ENCODE measurements at places on chromosomes 2 and 18.

DNA sequence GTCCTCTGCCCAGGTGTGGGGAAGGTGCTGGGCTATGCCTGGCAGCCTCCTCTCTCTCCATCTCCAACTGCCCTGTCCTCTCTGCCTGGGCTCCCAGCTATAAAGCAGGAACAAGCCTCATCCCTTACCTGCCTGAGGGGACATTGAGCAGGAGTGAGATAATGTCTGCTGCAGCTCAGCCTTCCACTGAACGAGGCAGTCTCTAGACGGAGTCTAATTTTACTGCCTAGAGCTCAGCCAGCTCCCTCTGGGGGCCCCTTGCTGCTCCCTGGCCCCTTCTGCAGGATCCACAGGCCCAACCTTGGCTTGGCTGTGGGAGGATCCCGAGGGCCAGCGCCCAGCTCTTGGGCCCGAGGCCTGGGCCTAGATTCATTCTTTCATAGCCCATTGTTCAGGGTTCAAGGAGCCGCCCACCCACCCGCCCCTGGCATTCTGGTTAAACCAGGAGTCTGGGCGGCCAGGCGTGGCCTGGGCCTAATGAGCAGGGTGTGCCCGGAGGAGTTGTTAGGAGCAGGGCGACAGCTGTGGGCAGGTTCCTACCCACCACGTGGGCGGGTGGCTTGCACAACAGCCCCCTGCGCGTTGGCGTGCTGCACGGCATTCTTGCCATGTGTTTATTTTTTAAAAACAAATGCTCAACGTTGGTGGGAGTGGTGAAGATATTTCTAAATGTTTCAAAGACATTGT lies 44.6 kb downstream of the FOSL2 start:
- no peak for DNase-seq

DNA sequence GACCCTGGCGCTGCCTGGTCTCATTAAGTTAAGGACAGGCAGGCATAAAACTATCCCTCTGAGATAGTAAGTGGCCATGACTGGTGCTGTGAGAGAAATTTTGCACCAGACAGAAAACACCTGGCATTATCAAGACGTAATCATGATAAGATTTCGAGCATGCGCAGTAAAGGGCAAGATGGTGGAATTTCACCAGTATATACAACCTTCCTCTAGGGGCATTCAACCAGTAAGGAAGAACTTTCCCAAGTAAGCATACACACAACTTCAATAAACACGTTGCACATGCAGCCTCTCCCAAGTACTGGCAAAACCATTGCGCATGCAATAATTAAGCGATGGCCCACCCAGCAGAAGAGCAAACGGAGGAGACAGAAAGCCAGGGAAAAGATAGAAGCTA lies 1376.4 kb upstream of the CRIM1 start:
- no peak for DNase-seq

DNA sequence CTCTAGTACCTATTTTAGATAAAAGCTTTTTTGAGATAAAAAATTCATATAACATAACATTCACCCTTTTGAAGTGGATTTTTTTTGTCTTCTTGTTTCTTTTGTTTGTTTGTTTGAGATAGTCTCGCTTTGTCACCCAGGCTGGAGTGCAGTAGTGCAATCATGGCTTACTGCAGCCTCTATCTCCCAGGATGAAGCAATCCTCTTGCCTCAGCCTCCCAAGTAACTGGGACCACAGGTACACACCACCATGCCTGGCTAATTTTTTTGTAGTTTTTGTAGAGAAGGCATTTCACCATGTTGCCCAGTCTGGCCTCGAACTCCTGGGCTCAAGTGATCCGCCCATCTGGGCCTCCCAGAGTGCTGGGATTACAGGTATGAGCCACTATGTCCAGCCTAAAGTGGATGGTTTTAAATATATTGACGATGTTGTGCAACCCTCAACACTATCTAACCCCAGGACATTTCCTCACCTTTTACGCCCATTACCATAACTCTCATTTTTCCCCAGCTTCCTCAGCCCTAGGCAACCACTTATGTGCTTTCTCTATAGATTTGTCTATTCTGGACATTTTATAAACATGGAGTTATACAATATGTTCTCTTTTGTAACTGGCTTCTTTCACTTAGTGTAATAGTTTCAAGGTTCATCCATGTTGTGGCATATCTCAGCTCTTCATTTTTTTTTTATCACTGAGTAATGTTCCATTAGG lies 38.8 kb downstream of the CTIF start:
- no peak for DNase-seq

GRCh38 chr18:49764032-49764431 lies 49.3 kb downstream of the ACAA2 start:
- DNase-seq, result no peak

DNA sequence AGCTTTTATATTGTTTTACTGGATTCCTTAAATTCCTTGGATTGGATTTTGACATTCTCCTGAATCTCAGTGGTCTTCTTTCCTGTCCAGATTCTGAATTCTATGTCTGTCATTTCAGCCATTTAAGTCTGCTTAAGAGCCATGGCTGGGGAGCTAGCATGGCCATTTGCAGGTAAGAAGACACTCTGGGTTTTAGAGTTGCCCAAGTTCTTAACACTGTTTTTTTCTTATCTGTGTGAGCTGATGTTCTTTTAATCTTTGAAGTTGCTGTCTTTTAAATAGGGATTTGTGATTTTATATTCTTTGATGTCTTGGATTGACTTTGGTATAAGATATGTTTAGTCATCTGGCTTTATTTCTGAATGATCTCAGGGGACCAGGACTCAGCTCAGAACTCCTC lies 677.2 kb downstream of the CCDC85A start:
- DNase-seq, result no peak

DNA sequence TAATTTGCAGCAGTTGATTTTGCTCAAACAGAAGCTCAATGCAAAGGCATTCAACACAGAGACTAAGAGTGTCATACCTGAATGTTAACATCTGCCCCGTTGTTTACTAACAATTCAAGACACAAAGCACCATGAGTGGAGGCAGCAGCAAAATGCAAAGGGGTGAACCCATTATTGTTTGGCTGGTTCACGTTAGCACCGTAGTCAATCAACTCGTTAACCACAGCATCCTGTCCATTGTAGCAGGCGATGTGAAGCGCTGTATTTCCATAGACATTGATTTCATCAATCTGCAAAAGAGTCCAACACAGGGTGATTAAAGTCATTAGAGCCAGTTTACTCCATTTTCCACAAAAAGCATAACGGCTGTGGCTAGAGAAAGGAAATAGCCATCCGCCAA lies 189.3 kb downstream of the ANKRD44 start:
- no peak for DNase-seq

DNA sequence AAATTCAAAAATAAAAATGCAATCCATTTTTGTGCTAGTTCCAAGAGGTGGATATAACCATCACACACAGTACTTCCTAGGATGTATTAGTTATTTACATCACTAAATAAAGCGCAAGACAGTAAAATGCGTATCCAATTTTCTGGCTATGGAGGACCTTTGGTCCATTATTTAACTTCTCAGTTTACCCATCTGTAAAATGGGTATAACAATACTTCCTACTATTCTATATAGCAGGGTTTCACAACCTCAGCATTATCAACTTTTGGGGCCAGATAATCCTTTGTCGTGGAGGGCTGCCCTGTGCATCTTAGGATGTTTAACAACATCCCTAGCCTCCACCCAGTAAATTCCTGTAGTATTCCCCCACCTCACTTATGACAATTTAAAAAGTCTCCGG lies 275.1 kb upstream of the PKDCC start:
- no peak for DNase-seq

GRCh38 chr18:44974174-44974573 lies 293.5 kb downstream of the SETBP1 start:
- no peak for DNase-seq

DNA sequence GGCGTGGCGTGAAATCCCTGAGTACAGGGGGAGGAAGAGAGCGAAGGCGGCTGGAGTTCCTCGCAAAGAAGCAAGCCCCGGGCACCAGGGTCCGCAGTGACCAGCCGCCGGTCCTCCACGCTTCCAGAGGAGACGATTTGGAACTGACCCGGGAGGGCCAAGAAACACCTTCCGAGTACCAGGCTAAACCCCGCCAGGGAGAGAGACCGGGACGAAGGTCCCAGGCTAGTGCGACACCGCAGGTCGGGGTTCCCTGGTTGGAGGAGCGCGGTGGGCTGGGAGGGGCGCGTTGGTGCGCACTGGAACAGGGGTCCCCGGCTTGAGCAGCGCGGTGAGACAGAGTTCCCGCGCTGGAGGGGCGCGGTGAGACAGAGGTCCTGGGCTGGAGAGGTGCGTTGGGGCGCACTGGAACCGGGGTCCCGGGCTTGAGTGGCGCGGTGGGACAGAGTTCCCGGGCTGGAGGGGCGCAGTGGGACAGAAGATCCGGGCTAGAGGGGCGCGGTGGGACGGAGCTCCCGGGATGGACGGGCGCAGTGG lies 901 bp downstream of the WDFY1 start:
- DNase-seq, result no peak

DNA sequence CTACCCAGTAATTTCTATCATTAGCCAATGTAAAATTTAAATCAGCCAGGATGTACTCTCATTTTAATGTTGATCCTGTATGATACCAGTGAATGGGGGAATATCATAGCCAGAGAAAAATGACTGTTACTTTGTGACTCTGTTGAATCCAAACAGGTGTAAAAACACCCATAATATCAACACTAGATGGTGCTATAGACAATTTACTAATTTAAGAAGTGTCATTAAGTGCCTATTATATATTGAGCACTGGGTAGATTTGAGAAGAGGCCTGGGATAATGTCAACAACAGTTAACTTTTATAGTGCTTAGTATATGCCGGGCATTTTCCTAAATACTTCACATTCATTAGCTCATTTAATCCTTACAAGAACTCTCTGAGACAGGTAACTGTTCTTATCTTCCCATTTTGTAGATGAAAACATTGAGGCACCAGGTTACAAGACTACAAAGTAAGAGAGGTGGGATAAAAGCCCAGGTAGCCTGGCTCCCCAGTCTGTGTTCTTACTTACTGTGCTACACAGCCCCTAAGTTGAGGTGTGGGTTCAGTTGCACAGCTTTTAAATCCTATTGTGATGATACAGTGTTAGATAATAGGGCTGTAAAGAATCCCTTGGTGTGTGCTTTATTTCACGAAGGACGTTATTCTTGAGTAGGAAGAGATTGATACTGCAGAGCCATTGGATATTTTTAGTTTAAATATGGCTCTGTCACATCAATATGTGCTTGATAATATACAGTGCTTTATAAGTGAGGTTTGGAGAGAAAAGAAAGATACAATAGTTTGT lies 325.5 kb downstream of the AGPS start:
- no peak for DNase-seq

DNA sequence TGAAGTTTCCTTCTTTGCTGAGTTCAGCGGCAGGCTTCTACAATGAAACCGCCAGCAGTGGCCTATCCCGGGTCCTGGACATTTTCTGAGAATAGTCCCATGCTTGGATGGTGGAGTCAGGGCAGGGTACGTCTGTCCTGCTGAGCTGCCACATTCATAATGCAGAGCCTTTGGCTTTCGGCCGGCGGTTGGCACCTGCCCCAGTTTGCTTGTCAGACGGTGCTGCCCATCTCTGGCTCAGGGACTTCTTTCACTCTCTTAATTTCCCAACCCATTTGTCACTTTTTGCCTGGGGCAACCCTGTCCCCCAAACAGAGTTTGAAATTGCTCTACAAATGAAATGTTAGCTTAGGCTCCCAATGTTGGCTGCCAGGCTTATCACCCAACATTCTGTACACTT lies 57.2 kb downstream of the SOX11 start:
- no peak for DNase-seq

- no peak for DNase-seq
Measured at GRCh38 chr18:48646976-48647375, 108.1 kb downstream of the CTIF start.
